Motor neuron (in vitro differentiated cells): ENCODE measurements at places on chromosomes 3 and 15. TPM values are rescaled to one million over a fixed set of nuclear protein-coding genes. Genes with fewer than 3 reads are reported as not detected.

DNA sequence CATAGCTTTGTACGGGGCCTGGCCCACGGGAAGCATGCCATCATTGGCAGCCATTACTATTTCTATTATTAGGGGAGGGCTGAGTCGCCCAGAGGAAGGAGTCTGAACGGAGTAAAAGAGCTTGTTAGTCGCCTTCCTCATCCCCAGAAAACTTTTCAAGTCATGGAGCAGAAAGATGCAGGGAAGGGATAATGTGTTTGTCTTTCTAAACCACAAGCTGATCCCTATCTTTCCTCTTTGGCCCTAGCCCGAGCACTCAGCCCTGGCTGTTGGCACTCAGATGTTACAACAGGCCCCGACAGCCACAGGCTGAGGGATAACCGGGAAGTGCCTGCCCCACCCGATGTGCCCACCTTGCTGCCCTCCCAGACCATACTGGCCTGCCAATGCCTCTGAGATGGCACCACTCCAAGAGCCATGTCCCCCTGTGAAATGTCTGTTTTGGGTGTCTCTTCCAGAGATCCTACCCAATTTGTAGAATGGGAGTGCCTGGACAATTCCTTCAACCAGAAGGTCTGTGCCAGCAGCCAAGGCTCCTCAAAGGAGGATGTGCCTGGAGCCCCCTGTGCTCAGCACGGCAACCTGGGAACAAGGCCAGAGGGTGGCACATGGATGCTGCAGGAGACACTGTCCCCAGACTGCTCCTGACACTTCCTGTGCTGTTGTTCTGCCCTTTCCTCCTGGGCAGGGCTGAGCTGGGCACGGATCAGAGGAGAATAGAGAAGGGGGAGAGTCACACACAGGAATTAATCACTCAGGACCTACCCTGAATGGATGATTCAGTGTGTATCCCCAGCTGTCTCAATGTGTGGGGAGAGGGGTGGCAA, 10.8 kb downstream of the PAK6 start:
- no peak for ATAC-seq

SLC24A5 gene
- 0.27 and 0.31 TPM in 2 replicates for total RNA-seq

LTF gene
- total RNA-seq: 0.04 and 0.09 TPM in 2 replicates

DNA sequence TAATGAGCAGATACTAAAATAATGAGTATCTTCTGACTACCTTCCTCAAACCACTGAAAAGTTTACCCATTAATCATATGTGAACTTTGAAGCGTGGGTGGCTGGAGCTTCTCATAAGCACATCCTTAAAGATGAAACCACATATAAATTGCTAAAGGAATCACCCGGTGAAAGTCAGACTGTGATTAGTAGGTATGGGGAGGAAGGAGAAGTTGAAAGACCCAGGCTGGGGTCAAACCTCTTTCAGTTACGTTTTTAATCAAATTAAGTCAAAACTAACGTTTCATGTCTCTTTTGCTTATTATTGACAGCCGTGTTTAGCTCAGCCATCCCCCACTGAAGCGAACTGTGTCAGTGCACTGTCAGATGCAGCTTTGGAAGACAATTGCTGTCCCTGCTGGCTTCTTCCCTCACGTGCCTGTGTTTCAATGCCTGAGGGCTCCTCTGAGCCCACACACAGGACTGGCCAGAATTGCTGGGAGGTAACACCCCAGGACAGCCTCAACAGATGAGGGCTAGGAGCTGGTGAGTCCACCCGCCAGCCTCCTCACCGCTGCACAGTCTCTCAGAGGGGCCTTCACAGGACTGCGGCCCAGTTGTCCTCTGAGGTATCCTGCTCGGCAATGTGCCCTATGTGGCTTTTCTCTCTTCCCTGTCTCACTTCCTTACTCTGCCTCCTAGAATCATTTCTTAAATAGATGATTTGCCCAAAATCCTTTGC, 29.3 kb upstream of the SH3BP5 start:
- peak; percentile 77 for ATAC-seq

DNA sequence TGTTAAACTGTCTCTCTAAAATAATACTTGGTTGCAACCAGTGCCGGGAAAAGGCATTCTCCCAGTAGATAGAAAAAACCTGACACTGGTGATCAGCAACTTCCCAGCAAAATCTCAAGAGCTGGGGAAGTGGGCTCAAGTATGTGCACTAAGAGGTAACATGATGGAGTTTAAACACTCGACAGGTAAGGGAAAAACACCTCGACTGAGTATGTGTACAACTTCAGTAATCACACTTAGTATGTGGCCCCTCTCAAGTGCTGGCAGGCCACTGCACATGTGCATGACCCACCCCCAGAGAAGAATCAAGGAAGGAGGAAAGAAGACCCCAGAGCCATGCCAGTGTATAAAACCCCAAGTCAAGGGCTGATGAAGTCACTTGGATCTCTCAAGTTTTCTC, 27.4 kb downstream of the SPESP1 start:
- no peak for ATAC-seq
